ENCODE measurements at places on chromosomes 6 and 20.

DNA sequence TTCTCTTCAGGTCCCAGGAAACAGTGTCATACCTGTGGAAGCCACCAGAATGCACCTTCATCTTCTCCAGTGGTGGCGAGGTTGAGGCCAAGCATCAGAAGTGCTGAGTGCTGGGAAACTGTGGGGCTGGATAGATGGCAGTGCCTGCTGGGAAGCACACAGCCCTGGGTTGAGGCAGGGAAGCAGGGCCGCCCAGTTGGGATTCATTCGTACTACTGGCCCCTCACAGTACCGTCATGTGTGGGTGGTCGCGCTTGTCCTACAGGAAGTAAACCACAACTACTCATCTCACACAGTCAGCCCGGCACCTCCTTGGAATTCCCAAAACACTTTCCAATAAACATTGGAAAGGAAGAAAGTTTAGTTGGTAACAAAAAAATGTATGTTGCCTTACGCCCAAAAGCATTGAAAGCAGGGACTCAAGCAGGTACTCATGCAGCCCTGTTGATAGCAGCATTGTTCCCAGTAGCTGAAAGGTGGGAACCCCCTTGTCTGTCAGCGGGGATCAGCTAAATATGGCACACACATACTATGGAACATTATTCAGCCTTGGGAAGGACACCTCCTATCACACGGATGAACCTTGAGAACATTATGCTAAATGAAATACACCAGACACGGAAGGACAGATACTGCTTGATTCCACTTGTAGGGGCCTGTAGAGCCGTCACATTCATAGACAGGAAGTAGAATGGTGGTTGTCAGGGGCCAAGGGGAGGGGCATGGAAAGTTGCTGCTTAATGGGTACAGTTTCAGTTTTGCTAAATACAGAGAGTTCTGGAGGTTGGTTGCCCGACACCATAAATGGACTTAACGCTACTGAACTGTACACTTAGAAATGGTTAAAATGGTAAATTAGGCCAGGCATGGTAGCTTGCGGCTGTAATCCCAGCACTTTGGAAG is 162.7 kb downstream of the MTHFD1L start:
- H3K4me1 ChIP-seq, result no peaks in the 10 kb centered on the region
- peaks cover 2% of the 10 kb centered on the region for H3K36me3 ChIP-seq
- no peak overlapping the region for H3K4me3 ChIP-seq
- no peak for DNase-seq
- no peak overlapping the region for H3K27ac ChIP-seq
- no peaks in the 10 kb centered on the region for H3K27me3 ChIP-seq

GRCh38 chr20:19566226-19566945 is 191.7 kb upstream of the RIN2 start:
- DNase-seq, result no peak
- no peak overlapping the region for H3K27ac ChIP-seq

DNA sequence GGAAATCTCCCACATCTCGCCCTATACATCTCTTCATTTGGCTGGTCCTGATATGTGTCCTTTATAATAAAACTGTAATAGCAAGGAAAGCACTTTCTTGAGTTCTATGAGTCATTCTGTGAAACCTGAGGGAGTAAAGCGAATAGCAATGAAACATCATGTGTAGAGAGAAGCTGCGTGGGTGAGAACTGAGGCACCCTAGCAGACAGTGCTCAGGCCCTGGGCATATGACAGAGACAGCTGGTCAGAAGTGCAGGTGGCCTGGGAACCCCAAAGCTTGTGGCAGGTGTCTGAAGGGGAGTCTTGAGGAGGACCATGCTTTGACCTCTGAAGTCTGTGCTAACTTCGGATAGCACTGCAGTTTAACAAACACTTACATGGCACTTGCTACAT is 1.3 kb upstream of the BLOC1S5 start:
- H3K4me3 ChIP-seq, result no peak overlapping the region
- no peaks in the 10 kb centered on the region for H3K27me3 ChIP-seq
- no peak overlapping the region for H3K27ac ChIP-seq
- H3K36me3 ChIP-seq, result peaks cover 8% of the 10 kb centered on the region
- DNase-seq, result no peak

DNA sequence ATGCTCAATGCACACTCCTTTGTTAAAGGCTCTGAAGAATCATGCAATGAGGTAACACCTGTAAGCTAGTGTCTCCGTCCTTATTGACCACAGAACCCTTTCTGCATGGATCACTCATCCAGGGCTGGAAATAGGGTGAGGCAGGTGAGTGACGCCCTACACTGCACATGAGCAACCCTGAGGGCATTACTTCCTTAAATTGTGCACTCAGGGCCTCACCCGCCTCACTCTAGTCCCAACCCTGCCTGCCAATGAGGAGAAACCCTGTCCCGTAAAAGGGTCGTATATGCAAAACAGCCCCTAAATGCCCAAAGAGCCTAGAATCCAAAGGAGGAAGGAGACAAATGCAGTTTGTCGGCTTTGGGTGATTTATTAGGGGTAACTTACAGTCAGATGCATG is 33.6 kb upstream of the NOP56 start:
- H3K36me3 ChIP-seq, result no peaks in the 10 kb centered on the region
- H3K4me3 ChIP-seq, result no peak overlapping the region

DNA sequence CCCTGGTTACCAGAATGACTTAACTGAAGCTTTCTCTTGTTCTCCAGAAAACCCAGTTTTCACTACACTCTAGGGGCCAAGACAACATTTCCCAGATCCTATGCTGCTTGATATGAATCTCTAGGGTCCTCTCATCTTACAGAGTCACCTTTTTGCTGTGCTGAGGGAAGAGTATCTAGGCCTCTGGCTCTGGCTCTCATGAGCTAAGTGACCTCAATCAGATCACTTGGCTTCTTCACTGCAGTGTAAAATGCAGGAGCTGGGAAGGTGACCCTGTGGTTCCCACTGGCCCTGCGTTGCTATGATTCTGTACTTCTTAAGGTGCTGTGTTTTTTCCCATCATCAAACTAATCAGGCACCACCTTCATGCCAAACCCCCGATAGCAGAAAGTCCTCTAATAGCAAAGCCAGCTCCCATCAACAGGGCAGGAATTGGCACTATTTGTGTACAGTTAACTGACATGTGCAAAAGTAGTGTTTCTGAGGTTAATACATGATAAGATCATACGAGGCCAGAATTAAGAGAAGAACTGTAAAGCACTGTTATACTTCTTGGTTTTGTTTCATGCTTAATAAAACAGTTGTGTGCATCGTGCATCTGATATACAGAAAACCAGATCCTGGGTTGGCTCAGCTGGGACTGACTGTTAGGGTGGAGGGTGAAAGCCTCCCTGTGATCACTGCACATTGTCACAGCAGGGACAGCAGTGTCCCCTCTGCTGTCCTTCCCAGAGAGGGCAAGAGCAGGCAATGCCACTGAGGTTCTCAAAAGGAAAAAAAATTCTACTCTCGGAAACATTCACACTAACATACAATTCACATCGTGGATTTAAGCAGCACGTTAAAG is 46.7 kb downstream of the CNKSR3 start:
- H3K4me3 ChIP-seq, result no peak overlapping the region
- H3K4me1 ChIP-seq, result no peaks in the 10 kb centered on the region
- H3K27ac ChIP-seq, result no peak overlapping the region

GRCh38 chr20:53755733-53756531 is 162.3 kb upstream of the ZNF217 start:
- H3K4me1 ChIP-seq, result peaks cover 61% of the 10 kb centered on the region
- H3K36me3 ChIP-seq, result no peaks in the 10 kb centered on the region
- no peaks in the 10 kb centered on the region for H3K27me3 ChIP-seq
- no peak overlapping the region for H3K27ac ChIP-seq
- no peak overlapping the region for H3K4me3 ChIP-seq
